ENCODE measurements at places on chromosomes 2 and 18.

DNA sequence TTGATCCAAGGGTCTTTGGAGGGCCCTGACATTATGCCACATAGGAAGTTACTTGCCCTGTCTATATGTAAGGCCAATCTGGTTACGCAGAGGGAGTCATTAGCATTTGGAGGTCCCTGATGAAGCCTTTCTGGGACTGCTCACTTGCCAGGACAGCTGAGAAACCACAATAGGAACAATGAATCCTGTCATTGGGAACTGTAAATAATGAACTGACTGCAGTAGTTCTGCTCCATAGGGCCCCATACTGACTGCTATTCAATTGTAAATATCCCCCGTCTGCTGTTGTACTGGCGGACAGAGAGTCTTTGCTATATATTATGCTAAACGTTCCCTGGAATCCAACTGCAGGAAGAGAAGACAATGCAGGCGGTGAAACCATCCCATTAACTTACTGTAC, 149.4 kb upstream of the DCC start:
- DNase-seq = no peak

GRCh38 chr2:215617060-215617824, 181.4 kb upstream of the FN1 start:
- no peak for DNase-seq

DNA sequence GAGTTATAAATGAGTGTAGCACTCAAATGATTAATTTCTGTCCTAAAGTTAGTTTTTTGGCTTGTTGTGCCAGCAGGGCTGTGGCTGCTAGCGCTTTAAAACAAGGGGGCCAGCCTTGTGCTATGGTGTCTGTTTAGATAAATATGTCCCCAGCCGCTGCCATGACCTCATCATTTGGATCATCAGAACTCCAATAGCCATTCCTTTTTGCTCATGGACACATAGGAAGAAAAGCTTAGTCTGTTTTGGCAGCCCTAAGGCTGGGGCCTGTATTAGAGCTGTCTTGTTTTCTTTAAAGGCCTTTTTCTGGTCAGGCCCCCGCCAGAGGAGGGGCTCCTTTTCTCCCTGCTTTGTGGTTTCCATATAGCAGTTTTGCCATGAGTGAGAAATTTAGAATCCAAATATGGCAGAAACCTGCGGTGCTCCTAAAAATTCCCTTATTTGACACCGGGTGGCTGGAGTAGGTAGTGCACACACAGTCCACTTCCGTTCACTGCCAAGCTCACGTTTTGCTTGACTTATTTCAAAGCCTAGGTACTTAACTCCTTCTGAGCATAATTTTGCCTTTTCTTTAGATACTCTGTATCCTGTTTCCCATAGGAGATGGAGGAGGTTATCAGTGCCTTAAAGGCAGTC, 60.4 kb upstream of the SLC35G4 start:
- no peak for DNase-seq

DNA sequence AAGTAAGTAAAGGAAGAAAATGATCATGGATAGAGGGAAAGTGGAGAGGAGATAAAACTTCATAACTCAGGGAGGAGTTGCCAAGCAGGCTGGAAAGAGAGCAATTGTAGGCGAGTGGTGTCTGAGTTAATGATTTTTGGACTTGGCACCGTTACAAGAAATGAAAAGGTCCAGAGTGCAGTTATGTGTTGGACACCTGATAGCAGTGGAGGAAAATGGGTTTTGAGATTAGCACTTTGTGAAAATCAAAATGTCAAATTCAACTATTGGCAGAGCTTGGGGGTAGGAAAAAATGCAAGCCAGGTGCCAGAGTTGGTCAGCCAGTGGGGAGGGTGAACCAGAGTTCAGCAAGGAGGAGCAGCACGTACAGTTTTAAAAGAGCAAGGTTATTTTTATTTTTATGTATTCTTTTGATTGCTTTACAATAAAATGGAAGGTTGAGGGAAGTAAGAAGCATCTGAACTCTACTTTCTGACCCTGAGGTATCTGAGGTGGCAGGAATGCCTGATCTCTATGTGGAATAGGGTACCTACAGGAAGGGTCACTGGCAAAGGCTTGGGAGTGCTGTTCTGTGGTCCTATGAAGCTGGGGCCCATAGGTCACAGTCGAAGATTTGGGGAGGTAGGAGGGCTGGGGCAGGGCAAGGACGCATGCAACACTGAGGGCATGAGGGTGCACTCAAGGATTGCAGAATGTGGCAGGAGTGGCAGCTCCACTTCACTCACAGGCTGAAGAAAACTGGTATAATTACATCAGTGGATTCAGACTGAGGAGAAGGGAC, 127.5 kb downstream of the CD8B2 start:
- DNase-seq = no peak

DNA sequence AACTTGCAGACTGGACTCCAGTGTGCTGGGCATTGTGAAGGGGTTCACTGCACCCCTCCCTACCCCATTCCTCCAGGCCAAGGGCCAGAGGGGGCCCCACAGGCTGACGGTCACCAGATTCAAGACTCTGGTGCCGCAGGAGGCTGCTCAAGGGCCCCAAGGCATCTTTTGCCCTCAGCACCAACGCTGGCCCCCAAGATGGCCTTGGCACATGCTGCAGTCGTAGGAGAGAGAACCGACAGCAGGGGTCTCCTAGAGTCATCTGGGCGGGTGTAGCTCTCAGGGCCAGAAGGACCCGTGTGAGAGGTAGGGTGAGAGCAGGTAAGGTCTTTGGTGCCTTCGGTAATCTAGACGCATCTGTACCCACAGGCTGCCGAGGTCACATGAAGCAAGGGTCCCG, 18.7 kb upstream of the ODC1 start:
- no peak for DNase-seq

- no peak for DNase-seq
Observed at GRCh38 chr2:151682459-151683003, 51.7 kb downstream of the NEB start.

GRCh38 chr2:205776139-205776538, 93.8 kb downstream of the NRP2 start:
- DNase-seq = no peak

- no peak for DNase-seq
Observed at GRCh38 chr18:24735624-24736231, 275.3 kb downstream of the HRH4 start.

- DNase-seq = no peak
Observed at GRCh38 chr2:147382322-147382948, 462.4 kb upstream of the ACVR2A start.

GRCh38 chr2:240024766-240025165, 376 bp downstream of the NDUFA10 start:
- DNase-seq = no peak

- DNase-seq = no peak
Observed at GRCh38 chr2:26086155-26086637, 52.3 kb downstream of the RAB10 start.

- no peak for DNase-seq
Observed at GRCh38 chr2:50018921-50019320, 864.6 kb upstream of the FSHR start.

- no peak for DNase-seq
Observed at GRCh38 chr2:120525056-120526046, 179.4 kb downstream of the INHBB start.

- no peak for DNase-seq
Observed at GRCh38 chr18:1017227-1018058, 112.8 kb downstream of the ADCYAP1 start.

DNA sequence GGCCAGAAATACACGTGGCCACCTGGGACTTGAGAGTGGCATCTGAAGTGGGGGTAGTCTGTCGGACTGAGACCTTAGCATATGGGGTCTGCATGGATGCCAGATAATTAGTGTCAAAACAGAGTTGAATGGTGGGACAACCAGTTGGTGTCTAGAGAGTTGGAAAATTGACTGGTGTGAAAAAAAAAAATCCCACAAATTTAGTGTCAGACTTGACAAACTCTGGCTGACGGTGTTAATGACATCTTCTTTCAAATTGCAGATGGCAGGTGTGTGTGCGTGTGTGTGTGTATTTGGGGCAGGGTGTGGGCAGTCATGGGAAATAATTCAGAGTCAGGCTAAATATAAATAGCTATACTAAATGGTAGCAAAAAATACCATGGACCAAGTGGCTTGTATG, 365.4 kb upstream of the RGPD4 start:
- no peak for DNase-seq

GRCh38 chr18:48297139-48297538, 112.0 kb downstream of the ZBTB7C start:
- DNase-seq = no peak

DNA sequence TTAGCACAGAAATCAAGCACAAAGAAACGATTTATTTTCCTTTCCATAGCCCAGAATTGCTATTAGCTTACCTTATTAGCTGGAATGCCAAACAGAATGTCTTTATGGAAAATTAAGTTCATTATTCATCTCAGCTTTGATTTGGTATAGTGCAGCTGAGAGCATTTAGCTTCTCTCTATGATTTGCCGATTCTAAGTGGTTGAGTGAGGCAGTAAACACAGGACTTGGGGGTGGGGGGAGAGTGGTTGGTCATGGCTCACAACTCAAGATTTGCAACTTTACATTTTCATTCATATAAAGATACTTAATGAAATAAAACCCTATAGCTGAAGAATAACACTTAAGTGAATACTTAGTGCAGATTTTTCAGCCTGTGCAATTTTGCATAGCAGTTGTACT, 395.2 kb downstream of the TGIF1 start:
- DNase-seq = no peak

GRCh38 chr2:54757500-54757899, 34.0 kb downstream of the EML6 start:
- DNase-seq = no peak

- DNase-seq = no peak
Observed at GRCh38 chr2:240672701-240673190, 9.9 kb downstream of the AQP12B start.

DNA sequence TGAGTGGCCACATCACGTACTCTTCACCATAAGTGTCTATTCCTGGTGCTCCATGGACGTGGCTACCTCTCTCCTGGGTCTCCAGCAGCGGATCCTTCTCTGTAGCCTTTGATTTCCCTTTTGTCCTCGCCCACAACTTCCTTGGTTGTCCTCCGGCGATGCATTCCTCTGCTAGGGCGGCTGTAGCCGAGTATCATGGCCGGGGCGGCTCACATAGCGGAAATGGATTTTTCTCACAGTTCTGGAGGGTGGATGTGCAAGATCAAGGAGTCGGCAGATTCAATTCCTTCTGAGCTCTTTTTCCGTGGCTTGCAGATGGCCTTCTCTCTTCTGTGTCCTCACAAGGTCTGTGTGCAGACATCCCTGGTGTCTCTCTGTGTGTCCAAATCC, 35.7 kb downstream of the ACKR3 start:
- DNase-seq = no peak

GRCh38 chr2:119536211-119536610, 8.0 kb upstream of the CFAP221 start:
- no peak for DNase-seq

- no peak for DNase-seq
Observed at GRCh38 chr2:128560718-128561117, 242.1 kb upstream of the HS6ST1 start.

- DNase-seq = no peak
Observed at GRCh38 chr18:58525928-58526424, 102.9 kb downstream of the ALPK2 start.

- DNase-seq = no peak
Observed at GRCh38 chr2:84077496-84077895, 381.6 kb downstream of the SUCLG1 start.

- no peak for DNase-seq
Observed at GRCh38 chr2:104432991-104433390, 420.9 kb upstream of the POU3F3 start.

DNA sequence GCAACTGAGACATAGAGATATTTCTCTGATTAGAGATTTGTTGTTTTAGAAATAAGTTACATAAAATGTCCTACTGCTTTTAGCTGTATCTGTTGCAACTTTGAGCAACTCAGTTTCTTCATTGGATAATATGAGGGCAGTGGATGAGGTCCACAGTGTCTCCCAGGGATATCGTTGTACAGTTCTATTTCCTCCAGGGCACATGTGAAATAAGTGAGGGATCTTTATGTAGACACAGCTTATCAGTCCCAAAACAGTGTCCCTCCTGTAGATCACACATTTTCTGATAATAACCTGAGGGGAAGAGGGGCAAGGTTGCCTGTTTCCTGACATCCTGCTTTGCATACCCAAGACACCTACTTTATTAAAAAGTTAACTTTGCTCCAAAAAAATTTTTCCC, 1231.2 kb upstream of the ZEB2 start:
- DNase-seq = no peak

DNA sequence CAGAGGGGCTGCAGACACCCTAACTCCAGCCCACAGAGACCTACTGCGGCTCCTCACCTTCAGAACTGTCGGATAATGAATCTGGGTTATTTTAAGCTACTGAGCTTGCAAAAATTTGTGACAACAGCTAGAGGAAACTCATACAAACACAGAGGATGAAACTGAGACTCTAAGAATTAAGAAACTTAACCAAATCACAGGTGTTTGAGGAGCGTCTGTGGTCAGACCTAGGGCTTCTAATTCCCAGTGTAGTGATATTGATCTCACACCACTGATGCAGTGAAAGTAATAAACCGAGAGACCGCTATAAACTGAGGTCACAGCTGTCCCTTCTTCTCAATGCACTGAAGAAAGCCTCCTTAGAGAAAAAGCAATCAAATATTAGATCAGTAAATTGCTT, 110.1 kb downstream of the RGPD3 start:
- no peak for DNase-seq

- DNase-seq = no peak
Observed at GRCh38 chr2:215218587-215219577, 80.5 kb upstream of the ABCA12 start.

GRCh38 chr18:33612632-33613031, 34.6 kb downstream of the ASXL3 start:
- DNase-seq = no peak

DNA sequence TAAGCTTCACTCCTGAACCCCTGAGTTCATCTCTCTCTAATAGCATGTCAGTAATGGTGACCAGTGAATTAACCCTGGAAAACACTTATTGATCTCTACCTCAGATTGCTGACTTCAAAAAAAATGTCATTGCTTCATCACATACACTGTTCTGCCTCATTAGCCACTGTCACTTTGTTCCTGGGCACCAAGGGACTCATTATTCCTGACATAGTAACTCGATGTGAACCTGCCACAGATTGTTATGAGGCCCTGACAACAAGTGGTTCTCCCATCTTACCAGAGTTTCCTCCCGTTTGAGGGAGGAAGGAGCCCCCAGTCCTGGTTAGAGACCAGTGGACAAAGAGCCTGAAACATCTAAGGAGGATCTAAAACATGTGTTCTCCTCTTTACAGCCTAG, 403.3 kb upstream of the SMIM21 start:
- no peak for DNase-seq

Measured in stimulated activated CD8-positive, alpha-beta memory T cell treated with anti-CD3 and anti-CD28 coated beads, Interleukin-7, amount 100 ng/mL, for 1 hour (primary cell).